ENCODE measurements at places on chromosomes 7 and 10.

- no peak for DNase-seq
Observed at GRCh38 chr7:70711452-70711851, 420.5 kb upstream of the GALNT17 start.

DNA sequence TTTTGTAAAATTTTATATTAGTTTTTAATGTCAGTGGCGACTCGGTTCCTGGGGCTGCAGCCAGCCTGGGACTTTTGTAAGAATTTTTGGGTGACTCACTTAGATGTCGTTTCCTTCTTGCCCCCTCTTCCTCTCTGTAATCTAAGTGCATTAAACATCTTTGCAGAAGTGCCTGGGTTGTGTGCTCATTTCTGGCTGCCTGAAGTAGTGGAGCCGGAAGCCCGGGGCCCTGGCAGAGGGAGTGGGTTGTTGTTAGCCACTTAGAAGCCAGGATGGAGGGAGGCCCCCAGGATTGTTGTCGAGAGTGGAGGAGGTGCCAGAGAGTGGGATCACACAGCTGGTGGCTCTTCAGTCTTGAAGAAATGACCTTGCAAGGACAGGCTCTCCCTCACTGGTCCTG lies 11.0 kb upstream of the TRIM8 start:
- DNase-seq, result peak; percentile 81

GRCh38 chr7:13024121-13024674 lies 336.8 kb downstream of the ARL4A start:
- DNase-seq, result no peak

DNA sequence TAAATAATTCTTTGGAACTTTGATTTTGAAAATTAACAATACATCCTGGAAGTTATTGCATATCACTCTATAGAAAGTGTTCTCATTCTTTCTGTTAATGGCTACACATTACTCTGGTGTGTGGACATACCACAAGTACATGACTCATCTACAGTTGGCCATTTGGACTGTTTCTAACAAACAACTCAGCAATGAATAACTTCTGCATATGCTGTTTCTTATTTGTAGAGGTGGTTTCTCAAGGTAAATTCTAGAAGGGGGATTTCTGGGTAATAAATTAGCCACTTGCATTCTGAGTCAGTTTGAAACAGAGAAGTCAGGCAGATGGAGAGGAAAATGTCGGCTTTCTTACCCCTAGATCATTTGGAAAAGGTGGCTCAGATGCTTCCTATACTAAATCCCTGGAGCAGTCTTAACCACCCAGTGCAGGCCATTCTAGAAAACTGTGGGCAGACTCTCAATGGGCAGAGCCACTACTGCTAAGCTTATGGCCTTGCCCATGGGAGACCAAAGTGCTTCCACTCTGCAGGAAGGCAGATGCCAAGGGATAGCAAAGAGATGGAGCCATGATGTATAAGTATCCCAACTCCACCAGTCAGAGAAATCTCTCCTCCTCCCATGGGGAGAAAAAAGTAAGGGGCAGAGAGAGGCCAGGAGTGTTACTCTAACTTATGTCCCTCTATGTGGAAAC lies 194.0 kb upstream of the PLPP4 start:
- DNase-seq, result no peak

- no peak for DNase-seq
Observed at GRCh38 chr10:84547616-84548015, 219.2 kb downstream of the CCSER2 start.

DNA sequence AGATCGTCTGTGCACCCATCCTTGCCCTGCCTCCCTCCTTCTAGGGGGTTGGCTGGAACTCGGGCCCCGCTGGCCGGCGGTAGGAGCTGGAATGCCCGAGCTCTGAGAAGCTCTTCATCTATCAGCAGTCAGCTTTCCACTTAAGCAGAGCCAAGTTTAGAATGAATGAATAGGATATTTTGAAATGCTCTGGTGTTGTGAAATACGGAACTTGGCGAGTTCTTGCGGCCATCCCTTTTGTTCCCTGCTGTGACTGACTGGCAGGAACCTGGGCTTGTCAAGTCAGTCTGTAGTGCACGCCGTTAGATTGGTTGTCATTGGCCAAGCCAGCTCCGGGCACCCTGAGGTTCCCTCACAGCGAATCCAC lies 33.3 kb downstream of the FOXK1 start:
- peak; percentile 38 for DNase-seq

GRCh38 chr10:80132299-80133139 lies at the start of gene PLAC9:
PLAC9 (plus strand) TSS chr10:80132730; CDS start chr10:80132763, 33 bp downstream.
- DNase-seq, result no peak

DNA sequence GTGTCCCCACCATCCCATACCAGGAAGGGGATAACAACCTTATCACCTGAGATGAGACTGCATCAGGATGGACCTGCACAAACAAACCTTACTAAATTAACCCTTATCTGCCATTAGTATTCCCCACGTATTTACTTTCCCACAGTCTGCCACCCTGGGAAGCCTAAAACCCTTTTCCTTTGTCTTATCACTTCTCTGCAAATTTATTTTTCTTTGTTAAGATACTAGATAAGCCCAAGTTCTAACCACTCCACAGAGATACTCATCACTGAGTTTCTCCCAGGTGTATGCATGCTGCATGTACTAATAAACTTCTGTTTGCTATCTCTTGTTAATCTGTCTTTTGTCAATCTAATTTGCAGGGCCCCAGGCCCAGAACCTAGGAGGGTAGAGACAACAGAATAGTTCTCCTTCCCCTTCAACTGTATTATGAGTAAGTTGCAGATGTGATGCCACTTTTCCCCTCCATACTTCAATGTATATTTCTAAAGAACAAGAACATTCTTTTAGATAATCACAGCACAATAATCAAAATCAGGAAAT lies 66.0 kb downstream of the ELMO1 start:
- DNase-seq, result no peak

DNA sequence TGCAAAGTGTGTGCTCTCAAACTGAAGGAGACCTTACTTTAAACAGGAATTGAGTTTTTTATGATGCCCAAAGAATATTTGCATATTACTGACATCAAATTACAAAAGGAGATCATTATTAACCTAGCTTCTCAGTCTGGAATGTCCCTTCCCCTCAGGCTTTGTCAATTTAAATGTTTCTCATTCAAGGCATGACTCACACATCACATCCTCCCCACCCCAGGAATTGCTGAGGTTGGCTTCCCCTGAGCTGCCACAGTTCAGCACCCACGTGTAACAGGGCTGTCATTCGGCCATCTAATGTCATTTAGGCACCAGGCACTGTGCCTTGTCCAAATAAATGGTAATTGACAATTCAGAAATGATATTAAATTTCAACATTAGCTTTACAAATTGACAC lies 305.9 kb upstream of the MGMT start:
- DNase-seq, result peak; percentile 1

- DNase-seq, result no peak
Observed at GRCh38 chr7:131471250-131472004, 85.0 kb downstream of the PODXL start.

- no peak for DNase-seq
Observed at GRCh38 chr10:130360826-130361311, 224.7 kb downstream of the GLRX3 start.

DNA sequence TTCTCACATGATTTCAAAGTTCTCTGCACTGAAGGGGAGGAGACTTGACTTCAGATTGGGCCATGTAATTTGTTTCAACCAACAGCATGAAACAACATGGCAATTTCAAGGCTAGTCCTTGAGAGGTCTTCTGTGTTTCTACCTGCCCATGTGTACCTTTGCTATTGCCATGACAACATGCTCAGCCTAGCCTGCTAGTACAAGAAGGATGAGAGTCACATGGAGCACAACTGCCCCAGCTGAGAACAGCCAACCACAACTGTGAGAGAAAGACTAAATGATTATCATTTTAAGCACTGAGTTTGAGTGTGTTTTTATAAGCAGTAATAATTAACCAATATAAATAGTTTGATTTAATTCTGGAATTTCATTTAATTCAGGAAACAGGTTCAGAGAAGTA lies 41.9 kb downstream of the ANKMY2 start:
- no peak for DNase-seq

DNA sequence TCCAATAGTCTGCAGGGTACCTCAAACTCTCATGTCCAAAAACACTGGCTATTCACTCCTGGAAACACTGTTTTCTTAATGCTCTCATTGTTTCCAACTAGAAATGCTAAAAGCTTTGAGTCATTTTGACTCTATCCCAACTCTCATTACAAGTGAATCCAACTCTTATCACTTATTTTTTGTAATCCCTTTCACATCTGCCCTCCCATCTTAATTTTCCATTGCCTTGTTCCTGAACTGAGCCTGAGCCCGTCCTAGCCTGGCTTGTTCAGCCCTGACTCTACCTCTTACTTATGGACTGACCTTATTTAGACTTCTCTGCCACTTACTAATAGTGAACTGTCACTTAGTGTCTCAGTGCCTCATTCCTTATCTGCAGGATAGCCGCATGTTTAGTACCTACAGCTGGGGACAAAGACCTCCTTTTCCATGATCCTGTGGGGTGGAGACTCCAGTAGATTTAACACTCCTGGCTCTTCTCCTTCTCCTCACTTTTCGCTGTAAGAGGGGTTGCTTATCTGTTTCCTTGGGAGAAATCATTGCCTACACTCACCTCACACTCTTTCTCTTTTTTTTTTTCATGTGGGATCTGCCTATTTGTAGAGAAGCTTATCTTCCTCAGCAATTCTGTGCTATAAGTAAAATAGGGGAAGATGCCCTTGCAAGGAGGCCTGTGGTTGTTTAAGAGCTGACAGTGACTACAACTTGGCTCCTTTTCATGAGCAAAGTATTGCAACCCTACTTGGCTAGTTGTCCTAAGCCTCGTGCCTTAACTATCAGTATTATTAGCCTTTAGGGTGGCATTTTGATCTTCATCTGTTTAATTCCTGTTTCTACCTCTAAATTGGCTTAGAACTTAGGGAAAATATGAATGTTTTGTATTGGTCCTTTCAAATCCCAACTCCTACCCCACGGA lies 56.4 kb downstream of the SLC16A12 start:
- DNase-seq, result no peak

- no peak for DNase-seq
Observed at GRCh38 chr7:50779427-50779826, 3.3 kb downstream of the GRB10 start.

DNA sequence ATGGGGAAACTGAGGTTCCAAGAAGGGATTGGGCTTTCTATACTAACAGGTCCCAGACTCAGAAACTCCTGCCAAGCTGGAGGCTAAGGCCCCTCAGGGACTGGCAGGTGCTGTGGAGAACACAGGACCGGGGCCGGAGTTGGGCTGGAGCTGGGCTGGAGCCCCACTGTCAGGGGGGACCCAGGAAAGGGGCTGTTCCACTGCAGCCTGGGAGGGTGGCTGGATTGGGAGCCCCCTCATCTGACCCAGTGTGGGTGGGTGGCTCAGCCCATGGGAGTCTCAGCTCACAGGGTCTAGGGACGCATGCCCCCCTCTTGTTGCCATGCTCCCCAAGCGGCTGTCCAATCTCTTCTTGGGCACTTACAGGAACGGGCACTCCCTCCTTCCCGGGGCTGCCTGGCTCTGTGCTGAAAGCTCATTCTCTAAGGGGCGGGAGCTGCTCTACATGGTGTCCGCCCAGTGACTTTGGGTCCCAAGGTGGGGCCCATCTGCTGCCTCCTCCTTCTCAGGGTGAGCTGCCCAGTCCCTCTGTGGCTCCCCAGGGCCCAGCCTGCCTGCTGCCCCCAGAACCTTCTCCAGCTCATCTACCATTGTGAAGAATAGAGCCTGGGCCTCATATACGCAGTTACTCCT lies 126.5 kb downstream of the MYL10 start:
- DNase-seq, result no peak

GRCh38 chr10:32141018-32141807 lies 85.0 kb upstream of the KIF5B start:
- DNase-seq, result no peak

GRCh38 chr7:149742075-149742701 lies 31.2 kb downstream of the ZNF467 start:
- DNase-seq, result peak; percentile 45

GRCh38 chr10:25226775-25227682 lies 52.2 kb downstream of the GPR158 start:
- peak; percentile 25 for DNase-seq

- peak; percentile 34 for DNase-seq
Observed at GRCh38 chr7:96016056-96016586, 243.8 kb downstream of the DYNC1I1 start.

DNA sequence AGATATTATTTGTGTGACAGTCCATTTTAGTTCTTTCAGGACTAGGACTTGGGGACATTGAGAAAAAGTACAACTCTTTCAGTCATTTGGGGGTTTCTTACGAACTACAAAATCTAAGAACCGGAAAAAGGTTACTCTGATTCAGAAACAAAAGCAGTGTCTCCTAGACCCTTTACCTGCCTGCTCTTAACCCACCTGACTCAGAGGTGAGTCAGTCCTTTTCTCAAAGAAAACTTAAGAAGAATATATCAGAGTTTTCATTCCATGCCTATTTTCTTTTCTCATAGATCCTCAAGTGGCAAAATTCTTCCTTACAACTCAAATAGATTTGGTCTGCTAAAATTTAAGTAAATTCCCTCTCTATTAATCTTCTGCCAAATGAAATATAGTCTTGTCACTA lies 114.9 kb upstream of the PTN start:
- no peak for DNase-seq

DNA sequence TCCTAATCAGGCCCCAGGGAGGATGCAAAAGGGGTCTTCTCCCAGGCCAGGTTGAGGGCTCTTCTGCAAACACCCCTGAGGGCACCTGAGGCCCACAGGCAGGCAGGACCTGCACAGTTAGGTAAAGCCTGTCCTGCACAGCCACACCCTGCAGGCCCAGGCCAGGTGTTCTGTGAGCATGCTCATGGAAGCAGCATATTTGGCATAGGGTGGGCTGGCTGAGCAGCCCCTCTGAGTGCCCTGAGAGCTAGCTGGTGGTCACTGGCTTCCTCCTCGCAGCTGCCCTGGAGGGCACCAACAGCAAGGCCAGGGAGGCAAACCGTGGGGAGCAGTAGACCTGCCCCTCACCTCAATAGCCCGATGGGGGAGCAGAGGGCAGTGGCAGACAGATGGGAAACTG lies 3.7 kb upstream of the RET start:
- no peak for DNase-seq

DNA sequence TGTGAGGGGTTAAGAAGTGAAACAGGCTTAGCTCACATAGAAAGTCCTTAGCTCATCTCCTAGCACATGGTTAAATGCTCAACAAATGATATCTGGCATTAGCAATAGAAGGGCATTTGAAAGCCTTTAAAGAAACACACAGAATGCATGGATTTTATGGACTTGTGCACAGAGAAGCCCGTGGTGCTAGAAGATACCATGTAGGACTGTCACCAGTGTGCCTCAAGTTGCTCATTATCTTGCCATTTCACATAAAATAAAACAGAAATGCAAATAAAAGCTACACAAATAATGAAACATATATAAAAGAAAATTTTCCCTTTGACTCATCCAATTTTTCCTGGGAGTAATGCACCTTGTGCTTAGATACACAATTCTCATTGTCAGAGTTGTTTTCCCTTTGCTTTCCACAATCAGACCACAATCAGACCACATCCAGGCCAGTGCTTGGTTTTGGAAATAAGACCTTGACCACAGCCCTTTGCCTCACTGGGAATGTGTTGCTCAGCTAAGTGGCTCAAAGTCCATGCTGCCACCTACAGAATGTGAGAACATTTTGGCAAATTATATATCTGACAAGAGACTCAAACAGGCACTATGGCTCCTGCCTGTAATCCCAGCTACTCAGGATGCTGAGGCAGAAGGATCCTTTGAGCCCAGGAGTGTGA lies 9.5 kb upstream of the WDR11 start:
- DNase-seq, result no peak

- DNase-seq, result no peak
Observed at GRCh38 chr10:308572-309085, 173.4 kb downstream of the ZMYND11 start.

- no peak for DNase-seq
Observed at GRCh38 chr7:111400088-111400487, 162.2 kb downstream of the IMMP2L start.

GRCh38 chr10:31961277-31962074 lies 32.8 kb upstream of the ARHGAP12 start:
- peak; percentile 49 for DNase-seq

- no peak for DNase-seq
Observed at GRCh38 chr7:82704121-82704520, 260.5 kb upstream of the CACNA2D1 start.
